ENCODE measurements at places on chromosomes 11 and 22. TPM values are rescaled to one million over a fixed set of nuclear protein-coding genes. Genes with fewer than 3 reads are reported as not detected.

Gene ABCC8
- total RNA-seq, result not detected

Gene TSPAN4
- total RNA-seq, result 2.3 TPM

DNA sequence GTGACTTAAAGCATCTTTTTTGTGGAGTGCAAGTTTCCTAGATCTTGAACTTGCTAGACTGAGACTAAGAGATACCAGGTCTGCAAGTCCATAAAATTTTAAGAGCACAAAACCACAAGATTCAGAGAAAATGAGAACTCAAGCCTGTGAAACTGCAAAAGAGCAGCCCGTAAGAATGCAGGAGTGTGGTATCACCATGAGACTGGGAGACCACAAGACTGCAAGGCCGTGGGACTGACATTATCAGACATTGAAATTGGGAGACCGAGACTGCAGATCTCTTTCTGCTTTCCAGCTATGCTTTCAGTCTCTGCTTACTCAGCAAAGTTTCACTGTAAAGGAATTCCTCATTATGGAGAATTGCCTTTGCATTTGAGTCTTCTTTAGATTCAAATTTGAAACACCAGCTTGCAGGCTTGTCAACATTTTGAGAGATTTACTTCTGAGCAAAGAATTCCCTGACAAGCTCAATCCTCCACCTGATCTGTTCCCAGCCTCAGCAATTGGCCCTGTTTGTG, 621.2 kb downstream of the KCNA4 start:
- DNase-seq, result no peak

DNA sequence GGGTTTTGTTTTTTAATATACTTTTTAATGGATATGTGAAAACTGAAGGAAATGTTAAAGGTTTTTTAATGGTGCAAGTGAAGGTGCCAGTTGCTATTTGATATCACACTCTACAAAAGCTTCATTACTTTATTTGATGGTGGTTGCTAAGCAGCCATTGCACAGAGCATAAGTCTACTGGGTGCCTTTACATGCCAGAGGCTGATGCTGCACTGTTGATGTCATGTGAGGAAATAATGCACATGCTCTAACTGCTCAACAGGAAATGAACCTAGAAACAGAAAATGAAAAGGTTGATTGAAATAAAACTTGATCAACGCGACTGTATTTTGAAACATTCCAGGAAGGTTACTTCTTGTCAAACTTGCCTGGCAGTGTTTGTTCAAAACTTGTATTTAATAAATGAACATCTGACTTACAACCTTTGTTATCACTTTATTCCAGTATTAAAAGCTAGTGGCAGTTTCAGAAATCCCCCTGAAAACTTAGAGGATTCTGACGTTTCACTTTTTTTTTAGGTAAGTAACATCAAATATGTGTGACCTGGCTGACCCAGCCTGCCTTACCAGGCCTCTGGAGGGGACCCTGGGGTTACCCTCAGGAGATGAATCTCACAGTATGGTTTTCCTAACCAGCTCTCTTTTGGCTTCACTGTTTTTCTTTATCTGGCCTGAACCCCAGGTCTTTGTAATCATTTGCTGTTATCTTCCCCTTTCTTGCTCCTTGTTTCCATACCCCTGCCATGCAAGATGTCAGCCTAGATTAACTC, 2.4 kb upstream of the ATP5MG start:
- DNase-seq, result no peak

DNA sequence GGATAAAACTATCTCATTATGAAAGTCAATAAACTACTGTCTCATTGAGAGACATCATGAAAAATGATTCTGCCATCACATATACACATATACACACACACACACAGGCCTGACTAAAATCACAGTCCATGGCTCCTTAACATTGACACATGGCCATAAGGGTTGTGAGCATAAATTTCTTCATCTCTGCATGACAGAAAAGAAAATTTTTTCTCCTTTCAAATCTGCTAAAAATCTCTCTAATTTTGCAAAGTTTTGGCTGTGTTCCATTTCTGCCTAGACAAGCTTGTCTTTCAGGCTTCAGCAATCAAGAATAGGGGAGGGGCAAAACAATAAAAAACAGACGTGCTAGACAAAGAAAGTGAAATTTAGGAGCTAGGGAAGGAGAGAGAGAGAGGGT, 324.5 kb downstream of the LRRC4C start:
- no peak for DNase-seq

DNA sequence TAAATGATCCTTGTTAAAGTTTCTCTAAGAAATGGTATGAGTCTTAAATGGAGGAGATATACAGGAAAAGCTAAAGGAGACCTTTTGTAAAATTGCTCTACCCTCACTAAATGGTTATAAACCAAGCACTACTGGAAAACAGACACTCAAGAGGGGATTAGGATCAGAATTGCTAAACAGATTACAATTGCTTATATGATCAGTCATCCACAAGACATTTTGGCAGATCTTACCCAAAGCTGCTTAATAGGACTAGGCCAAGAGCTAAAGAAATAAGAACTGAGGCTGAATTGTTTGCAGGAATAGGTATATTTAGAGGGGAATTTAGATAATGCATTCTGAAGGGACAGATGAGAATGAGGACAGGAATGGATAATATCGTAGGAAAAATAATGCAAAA, 9.5 kb downstream of the HARBI1 start:
- DNase-seq, result no peak

DNA sequence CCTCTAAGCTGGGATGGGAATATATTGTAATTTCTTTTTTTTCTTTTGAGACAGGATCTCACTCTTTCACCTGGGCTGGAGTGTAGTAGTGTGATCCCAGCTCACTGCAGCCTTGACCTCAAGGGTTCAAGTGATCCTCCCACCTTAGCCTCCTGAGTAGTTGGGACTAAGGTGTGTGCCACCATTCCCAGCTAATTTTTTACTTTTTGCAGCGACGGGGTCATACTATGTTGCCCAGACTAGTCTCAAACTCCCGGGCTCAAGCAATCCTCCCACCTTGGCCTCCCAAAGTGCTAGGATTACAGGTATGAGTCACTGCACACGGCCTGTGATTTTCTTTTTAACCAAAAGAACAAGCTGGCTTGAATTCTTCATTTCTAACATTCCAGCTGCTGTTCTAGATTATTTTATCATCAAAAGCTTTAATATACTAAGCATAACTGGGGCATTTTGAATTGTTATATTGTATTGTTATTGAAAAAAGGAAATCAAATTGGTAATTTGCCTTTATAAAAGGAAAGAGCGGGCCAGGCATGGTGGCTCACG, 26.8 kb upstream of the PPP2R1B start:
- no peak for DNase-seq

Measured in activated B cell treated with CpG ODN at 0.5 μM for 24 hours (primary cell).